Epithelial cell of proximal tubule (primary cell): ENCODE measurements at places on chromosomes 12 and 14. TPM values are rescaled to one million over a fixed set of nuclear protein-coding genes. Genes with fewer than 3 reads are reported as not detected.

The IL26 gene
- total RNA-seq, result not detected in 2 replicates

DNA sequence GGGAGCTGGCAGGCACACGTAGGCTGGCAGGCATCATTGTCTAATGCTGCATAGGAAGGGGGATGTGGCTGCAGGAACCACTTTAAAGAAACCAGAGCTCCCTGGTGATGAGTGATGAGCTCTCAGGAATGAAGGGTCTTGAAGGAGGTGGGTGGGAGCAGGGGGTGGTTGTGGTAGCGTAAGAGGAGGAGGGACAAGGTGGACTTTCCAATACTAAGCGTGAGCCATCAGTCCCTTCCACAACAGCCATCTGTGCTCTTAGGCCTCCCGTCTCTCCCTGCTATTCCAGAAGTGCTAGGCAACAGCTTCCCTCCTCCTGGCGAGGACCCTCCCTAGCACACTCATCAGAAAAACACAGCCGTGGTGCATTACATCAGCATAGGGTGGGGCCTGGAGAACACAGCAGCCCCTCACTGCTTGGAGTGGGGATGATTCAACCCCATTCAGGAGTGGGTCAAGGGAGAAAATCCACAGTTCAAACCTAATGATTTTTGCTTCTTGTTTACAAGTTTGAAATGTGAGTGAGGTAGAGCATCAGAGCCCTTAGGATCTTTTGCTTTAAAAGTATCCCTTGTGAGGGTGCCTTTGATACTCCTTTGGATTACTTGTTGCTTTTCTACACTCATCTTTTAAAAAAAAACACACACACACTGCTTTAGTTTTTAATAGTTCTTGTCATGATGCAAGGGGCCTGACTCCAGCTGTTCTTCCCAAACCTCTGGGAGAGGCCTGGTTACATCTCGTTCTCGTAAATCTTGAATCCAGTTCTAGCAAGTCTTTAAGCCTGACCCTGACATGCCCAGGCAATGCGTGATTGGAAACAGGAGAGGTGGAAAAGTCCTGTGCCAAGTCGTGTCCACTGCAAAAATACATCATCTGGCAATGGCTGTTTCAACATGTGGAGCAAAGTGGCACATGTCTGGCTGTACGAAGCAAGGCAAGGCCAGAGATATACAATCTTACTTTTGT is 356.4 kb upstream of the DDHD1 start:
- no peak for DNase-seq

- DNase-seq, result no peak
Observed at GRCh38 chr12:103830730-103831320, 10.2 kb downstream of the NT5DC3 start.

- DNase-seq, result no peak
Observed at GRCh38 chr14:65333943-65334687, 78.4 kb upstream of the FUT8 start.

The FICD gene
- total RNA-seq, result 3.2 and 3.3 TPM in 2 replicates
